Mesenteric fat pad (tissue), 1 donor: ENCODE measurements at places on chromosomes 11 and 22. TPM values are rescaled to one million over a fixed set of nuclear protein-coding genes. Genes with fewer than 3 reads are reported as not detected.

The MUC2 gene
- total RNA-seq: 0.80 TPM

DNA sequence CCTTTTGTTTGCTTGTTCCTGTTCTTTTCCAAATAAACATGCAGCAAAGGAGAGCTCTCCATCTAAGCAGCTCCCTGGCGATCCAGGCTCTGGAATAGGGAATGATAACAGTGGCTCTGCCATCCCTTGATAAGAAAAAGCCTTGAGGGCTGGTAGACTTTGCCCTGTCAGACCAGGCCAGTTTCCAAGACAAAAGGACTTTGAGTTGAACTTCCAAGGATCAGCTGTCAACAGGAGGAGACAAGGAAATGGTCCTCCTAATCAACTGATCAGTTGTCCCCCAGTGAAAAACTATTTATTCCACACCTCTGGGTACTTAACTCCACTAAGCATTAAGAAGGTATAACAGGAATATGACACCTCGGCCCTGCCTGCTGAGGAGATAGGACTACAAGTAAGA, 127.8 kb downstream of the PARVA start:
- DNase-seq: no peak

The UPK3A gene
- total RNA-seq: not detected

DNA sequence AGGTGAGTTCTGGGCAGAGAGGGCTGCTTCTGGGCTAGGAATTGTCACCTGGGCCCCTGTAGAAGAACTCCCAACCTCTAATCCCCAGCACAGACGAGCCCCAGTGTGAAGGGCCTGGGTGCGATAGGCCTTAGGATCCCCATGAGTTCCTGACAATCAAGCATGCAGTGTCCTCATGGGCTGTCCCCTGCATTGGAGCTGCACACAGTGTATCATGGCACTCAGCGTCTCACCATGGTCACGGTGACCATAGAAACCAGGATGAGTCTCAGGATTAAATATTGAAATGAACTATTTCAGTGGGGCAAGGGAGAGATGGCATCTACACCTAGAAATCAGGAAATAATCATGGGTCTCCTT, 292 bp downstream of the SCGB2A1 start:
- no peak for DNase-seq

DNA sequence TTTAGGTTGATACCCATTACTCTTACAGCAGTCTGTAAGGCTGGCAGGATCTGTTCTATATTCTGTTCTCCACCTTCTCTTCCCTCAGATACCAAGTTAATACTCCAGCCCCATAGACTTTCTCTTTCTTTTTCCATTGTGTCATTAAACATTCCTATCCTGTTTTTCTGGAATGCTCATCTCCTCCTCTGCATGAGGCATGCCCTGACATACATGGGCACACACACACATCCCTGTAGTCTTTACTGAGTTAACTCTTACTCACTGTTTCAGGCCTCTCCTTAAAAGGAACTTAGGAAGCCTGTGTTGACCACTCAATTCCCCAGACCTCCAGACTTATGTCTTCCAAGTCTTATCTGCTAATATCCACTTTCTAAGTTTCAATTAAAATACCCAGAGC, 476.8 kb downstream of the METTL15 start:
- no peak for DNase-seq

DNA sequence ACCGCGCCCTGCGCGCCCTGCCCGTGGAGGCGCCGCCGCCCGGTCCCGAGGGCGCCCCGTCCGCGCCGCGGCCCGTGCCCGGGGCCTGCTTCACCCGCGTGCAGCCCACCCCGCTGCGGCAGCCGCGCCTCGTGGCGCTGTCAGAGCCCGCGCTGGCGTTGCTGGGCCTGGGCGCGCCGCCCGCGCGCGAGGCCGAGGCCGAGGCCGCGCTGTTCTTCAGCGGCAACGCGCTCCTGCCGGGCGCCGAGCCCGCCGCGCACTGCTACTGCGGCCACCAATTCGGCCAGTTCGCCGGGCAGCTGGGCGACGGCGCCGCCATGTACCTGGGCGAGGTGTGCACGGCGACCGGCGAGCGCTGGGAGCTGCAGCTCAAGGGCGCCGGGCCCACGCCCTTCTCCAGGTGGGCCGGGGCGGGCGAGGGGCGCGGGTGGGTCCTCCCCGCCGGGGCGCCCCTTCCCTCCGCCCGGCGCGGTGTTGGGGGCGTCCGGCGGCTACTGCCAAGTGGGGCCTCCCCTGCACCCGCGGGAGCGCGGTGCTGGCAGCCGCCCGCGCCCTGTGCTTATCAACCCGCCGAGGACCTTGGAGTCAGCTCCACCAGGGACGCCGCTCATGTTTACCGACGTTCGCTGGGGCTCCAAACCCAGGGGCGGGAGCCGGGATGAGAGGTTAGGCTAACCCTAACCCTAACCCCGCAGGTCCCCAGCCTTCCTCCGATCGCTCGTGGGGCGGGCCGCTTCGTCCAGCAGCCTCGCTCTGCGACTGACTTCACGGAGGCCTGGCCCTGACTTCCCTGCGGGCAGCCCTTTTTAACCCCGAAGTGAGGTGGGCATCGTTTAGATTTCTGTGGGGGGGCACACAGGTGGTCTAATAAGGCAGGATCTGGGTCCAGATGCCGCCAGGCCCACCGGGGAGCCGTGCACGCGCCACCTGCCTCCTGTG, 649 bp downstream of the SELENOO start:
- no peak for DNase-seq

DNA sequence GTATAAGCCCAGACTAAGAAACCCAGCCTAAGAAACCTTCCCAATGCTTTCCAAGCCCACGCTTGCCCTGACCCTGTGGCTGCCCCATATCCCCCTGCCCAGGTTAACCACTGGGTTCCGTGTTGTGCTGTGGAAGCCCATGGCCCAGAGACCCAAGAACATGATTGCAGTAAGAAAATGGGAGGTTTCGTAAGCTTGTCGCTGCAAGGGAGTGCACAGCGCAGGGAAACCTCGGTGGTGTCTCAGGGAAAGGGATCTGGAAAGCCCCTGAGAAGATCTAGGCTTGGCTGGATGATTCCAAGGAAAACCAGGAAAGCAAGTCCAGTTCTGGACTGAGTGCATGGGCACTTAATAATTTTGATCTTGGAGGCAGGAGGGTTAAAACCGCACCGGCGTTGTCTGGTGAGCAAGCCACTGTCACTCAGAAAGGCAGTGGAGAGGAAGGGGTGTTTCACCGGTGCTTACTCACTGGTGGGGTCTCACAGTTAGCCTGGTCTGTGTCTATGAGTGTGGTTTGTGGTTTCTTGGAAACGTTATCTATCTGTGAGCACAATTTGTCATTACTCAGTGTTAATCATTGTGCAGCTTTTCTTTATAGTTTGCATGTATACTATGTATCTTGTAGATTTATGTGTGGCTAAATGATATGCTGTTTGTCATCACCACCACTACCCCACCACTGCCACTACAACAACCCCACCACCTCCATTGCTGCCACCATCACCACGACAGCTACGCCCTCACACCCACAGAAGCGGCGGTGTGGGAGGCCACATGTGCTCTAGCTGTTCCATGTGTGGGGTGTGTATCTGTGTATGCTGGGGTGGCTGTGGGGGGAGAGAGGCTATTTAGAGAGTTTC, 53.3 kb upstream of the PRDM11 start:
- no peak for DNase-seq

The DLG2 gene
- 2.8 TPM for total RNA-seq

- no peak for DNase-seq
Observed at GRCh38 chr11:8729837-8730696, 47.5 kb downstream of the RPL27A start.

- DNase-seq: no peak
Observed at GRCh38 chr11:19844806-19845205, 132.2 kb downstream of the NAV2 start.

The POU2F3 gene
- total RNA-seq: 0.19 TPM

The RAPSN gene
- total RNA-seq: 0.55 TPM

- DNase-seq: no peak
Observed at GRCh38 chr11:25777343-25777742, 554.6 kb upstream of the ANO3 start.

- peak; percentile 65 for DNase-seq
Observed at GRCh38 chr11:117394221-117394925, 66.7 kb downstream of the CEP164 start.

The APOBEC3B gene
- 0.58 TPM for total RNA-seq

DNA sequence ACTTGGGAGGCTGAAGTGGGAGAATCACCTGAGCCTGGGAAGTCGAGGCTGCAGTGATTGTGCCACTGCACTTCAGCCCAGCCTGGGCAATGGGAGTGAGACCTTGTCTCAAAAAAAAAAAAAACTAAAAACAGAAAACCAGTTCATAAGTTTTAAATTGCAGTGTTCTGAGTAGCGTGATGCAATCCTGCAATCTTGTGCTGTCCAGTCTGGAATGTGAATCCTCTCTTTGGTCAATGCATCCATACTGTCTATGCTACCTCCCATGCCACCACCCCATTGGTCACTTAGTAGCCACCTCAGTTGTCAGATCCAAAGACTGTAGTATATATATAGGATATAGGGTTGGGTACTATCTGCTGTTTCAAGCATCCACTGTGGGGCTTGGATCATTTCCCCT, 11.1 kb downstream of the YAP1 start:
- DNase-seq: no peak

The YWHAH gene
- total RNA-seq: 125 TPM

- no peak for DNase-seq
Observed at GRCh38 chr11:84812471-84812969, 814.6 kb downstream of the DLG2 start.

DNA sequence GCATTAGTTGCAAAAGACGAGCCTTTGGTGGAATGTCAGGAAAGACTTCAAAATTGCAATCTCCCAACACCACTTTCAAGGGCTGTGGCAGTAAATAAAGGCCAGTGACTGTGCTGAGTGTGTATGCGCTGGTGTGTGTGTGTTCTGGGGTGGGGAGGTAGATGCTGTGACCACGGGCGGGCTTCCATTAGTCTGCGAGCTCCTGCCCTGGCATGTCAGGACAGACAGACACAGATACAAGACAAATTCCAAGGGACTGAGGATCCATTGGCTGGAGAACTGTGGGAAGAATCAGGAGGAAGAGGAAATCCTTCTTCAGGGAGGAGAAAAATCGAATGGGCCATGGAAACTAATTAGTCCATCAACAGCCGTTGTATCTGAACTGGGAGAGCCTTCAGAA, 83.6 kb downstream of the FEZ1 start:
- DNase-seq: no peak
